ENCODE measurements at places on chromosomes 6 and 20.

- DNase-seq = no peak
These were observed 184.5 kb upstream of the HEY2 start for GRCh38 chr6:125564941-125565340.

- no peak for DNase-seq
These were observed 138.0 kb upstream of the CCN2 start for GRCh38 chr6:132089173-132089572.

GRCh38 chr20:12305188-12305950, 387.7 kb downstream of the BTBD3 start:
- DNase-seq = no peak

- DNase-seq = no peak
These were observed 56.0 kb upstream of the SLC22A16 start for GRCh38 chr6:110532431-110532830.

- DNase-seq = no peak
These were observed 379 bp downstream of the CABLES2 start for GRCh38 chr20:62406635-62407176.

DNA sequence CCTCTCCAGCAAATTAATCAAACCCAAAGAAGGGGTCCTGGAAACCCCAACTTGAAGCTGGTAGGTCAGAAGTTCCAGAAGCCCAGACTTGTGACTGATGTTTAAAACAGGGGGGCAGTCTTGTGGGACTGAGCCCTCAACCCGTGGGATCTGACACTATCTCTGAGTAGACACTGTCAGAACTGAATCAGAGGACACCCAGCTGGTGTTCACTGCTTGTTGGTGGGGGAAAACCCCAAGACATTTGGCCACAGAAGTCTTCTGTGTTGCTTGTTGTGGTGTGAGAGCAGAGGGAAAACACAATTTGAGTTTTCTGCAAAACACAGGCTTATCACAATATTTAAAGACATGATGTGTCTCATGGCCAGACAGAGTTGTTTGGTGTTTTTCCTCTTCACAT, 29.9 kb downstream of the KIF13A start:
- DNase-seq = no peak

- DNase-seq = no peak
These were observed 121.4 kb downstream of the TBXT start for GRCh38 chr6:166046226-166046625.

- DNase-seq = no peak
These were observed 17.5 kb downstream of the KCNQ2 start for GRCh38 chr20:63454731-63455567.

DNA sequence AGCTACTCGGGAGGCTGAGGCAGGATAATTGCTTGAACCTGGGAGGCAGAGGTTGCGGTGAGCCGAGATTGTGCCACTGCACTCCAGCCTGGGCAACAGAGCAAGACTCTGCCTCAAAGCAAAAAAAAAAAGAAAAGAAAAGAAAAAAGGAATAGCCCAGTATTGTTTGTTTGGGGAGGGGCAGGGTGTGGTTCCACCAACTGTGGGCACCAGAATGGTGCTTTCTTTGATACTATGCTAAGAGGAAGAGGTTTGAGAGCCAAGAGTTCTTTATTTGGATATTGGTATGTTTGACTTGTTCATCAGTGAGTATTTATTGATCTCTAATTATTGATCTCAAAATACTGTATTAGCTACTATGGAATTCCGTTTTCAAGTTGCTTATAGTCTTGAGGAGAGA, 72.3 kb downstream of the CEP57L1 start:
- DNase-seq = no peak

DNA sequence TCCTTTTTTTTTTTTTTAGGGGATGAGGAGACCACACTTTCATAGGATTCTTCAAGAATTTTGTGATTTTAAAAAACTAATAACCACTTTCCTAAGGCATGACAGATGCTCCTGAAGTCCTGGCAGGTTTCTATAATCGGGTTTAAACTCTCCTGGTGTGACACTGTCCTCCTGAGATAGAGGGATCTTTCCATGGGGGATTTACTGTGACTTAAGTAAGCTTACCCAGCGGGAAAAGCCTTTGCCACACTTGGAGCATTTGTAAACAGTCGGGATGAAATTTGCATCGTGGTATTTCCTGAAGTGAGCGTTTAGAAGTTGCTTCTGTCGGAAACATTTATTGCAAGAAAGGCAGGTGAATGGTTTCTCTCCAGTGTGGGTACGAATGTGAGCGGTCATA, 16.6 kb downstream of the CTCFL start:
- DNase-seq = no peak

GRCh38 chr6:68049562-68049961, 585.5 kb upstream of the ADGRB3 start:
- no peak for DNase-seq

DNA sequence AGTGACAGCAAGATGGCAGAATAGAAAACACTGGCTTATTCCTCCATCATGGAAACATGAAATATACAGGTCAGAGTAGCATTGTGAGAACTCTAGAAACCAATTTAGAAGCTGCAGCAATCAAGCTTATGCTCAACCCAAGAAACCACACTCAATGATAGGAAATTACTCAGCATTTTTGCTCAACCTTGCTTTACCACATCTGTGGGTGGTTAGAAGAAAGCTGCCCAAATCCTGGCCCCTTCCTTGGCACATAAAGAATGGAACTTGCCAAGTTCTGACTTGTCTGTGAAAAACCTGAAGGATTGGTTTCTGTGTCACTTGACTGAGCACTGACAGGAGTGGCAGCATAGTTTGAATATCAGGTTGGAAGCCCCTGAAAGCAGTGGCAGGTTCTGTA, 108.0 kb upstream of the MOCS1 start:
- no peak for DNase-seq

Measured in lower lobe of right lung (tissue), 2 donors.